ENCODE measurements at places on chromosomes 16 and 17. TPM values are rescaled to one million over a fixed set of nuclear protein-coding genes. Genes with fewer than 3 reads are reported as not detected.
A peak's percentile ranks its signal among the peaks of the same experiment; 100 is the strongest.

Gene KRT28
- total RNA-seq = not detected

- H3K36me3 ChIP-seq = no peaks in the 10 kb centered on the region
- H3K4me1 ChIP-seq = peaks cover 4% of the 10 kb centered on the region
Observed at GRCh38 chr17:7549401-7550055, 670 bp downstream of the TNFSF12 start.

Gene PYDC1
- not detected for total RNA-seq

DNA sequence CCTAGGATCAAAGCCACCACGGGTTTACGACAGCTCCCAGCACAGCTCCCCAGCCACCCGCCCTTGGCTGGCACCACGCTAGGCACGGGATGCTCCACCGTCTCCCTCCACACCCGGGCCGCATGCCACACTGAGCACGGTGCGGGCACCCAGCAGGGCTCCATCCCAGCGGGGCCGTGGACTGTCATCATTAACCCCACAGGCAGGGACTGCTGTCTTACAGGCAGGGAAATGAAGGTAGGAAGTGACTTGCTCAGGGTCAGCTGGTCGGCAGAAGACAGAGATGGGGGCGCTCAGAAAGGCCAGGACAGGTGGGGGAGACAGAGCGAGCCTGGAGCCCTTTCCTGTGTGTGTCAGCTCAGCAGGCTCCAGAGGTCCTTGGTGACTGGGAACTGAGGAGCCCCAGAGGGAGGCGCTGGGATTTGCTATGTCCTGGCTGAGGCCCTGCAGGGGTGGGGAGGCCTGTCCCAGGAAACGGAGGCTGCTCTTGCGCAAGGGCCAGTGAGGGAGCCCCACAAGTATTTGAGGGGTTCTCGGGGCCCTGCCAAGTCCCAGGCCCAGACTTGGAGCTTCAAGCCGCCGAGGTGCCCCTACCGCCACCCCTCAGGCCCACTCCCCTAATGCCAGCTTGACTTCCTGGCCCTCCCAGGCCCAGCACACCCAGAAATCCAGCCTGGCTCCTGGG, 3.2 kb downstream of the UBALD1 start:
- DNase-seq = peak; percentile 19

Gene RPL23
- 1,552 TPM for total RNA-seq

Gene MT4
- total RNA-seq = not detected

- no peak overlapping the region for H3K27ac ChIP-seq
- no peak for DNase-seq
- H3K4me3 ChIP-seq = no peak overlapping the region
- no peaks in the 10 kb centered on the region for H3K4me1 ChIP-seq
Observed at GRCh38 chr17:49925921-49926320, 43.1 kb upstream of the DLX4 start.

GRCh38 chr17:37060928-37061327, 112.2 kb downstream of the AATF start:
- no peak overlapping the region for H3K27ac ChIP-seq
- no peaks in the 10 kb centered on the region for H3K36me3 ChIP-seq
- H3K27me3 ChIP-seq = peaks cover 9% of the 10 kb centered on the region

Gene XPO6
- total RNA-seq = 134 TPM

GRCh38 chr16:28317040-28317880, 24.9 kb downstream of the SBK1 start:
- H3K4me3 ChIP-seq = no peak overlapping the region
- no peak overlapping the region for H3K27ac ChIP-seq
- peak; percentile 37 for DNase-seq
- no peaks in the 10 kb centered on the region for H3K36me3 ChIP-seq
- H3K4me1 ChIP-seq = no peaks in the 10 kb centered on the region

Gene KCNH6
- not detected for total RNA-seq

DNA sequence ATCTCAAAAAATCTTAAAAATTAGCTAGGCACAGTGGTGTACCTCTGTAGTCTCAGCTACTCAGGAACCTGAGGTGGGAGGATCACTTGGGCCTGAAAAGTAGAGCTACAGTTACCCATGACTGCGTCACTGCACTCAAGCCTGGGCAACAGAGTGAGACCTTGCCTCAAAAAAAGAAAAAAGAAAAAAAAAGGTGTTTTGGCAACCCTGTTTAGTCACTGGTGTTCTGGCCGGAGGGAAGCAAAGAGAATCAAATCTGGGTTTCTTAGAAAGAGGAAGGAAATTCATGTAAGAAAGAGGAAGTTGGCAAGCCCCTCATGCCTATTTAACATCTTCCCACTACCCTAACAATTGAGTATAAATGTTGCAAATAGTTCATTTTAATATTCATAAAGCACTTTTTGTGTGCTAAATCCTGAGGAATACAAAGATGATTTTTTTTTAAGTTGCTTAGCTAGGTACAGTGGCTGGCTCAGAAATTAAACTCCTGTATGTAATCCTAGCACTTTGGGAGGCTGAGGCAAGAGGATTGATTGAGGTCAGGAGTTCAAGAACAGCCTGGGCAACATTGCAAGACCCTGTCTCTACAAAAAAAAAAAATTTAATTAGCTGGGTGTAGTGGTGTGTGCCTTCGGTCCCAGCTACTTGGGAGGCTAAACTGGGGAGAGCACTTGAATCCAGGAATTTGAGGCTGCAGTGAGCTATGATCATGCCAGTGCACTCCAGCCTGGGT, 6.5 kb upstream of the USP32 start:
- no peaks in the 10 kb centered on the region for H3K4me1 ChIP-seq
- no peak overlapping the region for H3K27ac ChIP-seq
- H3K36me3 ChIP-seq = no peaks in the 10 kb centered on the region
- no peak overlapping the region for H3K4me3 ChIP-seq
- H3K27me3 ChIP-seq = no peaks in the 10 kb centered on the region
- no peak for DNase-seq

DNA sequence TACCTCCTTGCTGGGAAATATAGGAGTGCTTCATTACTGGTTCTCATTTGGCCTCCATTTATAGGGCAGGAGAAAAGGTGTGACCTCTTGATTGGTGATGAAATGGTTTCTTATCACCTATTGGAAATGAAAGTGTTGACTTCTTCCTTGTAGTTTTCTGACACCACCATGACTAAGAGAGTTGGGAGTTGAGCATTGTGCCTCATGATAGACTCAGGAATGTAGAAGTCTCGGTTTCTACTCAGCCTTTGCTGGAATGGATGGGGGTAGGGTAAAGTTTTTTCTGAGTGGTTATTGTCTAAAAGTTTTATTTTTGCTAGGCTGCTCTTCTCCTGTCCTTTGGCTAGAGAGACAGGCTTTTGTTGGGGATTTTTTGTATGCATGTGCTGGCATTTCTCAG, 117.4 kb downstream of the PHKB start:
- H3K36me3 ChIP-seq = no peaks in the 10 kb centered on the region
- H3K4me3 ChIP-seq = no peak overlapping the region
- no peaks in the 10 kb centered on the region for H3K27me3 ChIP-seq

DNA sequence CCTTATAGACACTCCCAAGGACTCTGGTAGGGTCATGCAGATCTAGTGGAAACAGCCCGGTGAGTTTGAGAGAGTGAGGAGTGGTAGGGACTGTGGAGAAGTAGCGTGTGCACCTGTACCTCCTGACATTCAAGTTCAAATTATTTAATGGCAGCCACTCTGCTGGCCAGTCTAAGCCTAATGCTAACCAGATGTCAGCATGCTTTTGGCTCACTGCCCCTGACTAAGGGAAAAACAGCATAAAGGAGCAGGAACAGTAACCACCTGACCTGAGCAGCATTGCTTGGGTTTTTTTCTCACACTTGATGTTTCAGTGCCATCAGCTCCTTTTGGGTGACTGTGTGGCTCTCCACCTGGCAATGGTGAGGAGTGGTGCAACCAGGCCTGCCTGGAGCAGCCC, 23.8 kb upstream of the SLC12A3 start:
- H3K36me3 ChIP-seq = peaks cover 10% of the 10 kb centered on the region
- no peak overlapping the region for H3K4me3 ChIP-seq
- DNase-seq = peak; percentile 29
- H3K4me1 ChIP-seq = peaks cover 3% of the 10 kb centered on the region
- no peak overlapping the region for H3K27ac ChIP-seq
- no peaks in the 10 kb centered on the region for H3K27me3 ChIP-seq

Gene CAVIN1
- 372 TPM for total RNA-seq

Gene HOXB13
- total RNA-seq = not detected

DNA sequence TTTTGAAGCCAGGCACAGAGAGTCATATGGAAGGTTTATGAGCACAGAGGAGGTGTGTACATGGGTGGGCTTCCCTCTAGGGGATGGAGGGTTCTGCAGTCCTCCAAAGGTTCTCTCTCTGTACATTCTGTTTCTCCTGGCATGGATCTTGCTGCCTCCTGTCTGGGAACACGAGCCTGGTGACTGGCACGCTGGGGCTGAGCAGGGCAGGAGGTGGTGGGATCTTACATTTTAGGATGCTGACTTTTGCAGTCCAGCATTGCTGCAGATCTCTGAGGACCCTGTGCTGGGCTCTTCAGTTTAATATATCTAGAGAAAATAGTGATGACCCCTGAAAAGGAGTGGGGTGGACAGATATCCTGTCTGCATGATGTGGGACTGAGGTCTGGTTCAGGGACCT, 23.0 kb downstream of the FOXL1 start:
- H3K4me3 ChIP-seq = no peak overlapping the region
- DNase-seq = no peak
- H3K27me3 ChIP-seq = no peaks in the 10 kb centered on the region
- H3K4me1 ChIP-seq = peaks cover 2% of the 10 kb centered on the region

Gene SLFN14
- not detected for total RNA-seq

Gene KRT25
- not detected for total RNA-seq

Gene CDRT15L2
- not detected for total RNA-seq

GRCh38 chr17:42118545-42118944, 2.6 kb downstream of the KAT2A start:
- H3K36me3 ChIP-seq = peaks cover 21% of the 10 kb centered on the region
- no peak for DNase-seq
- no peak overlapping the region for H3K4me3 ChIP-seq
- H3K27ac ChIP-seq = no peak overlapping the region
- H3K4me1 ChIP-seq = peaks cover 8% of the 10 kb centered on the region

DNA sequence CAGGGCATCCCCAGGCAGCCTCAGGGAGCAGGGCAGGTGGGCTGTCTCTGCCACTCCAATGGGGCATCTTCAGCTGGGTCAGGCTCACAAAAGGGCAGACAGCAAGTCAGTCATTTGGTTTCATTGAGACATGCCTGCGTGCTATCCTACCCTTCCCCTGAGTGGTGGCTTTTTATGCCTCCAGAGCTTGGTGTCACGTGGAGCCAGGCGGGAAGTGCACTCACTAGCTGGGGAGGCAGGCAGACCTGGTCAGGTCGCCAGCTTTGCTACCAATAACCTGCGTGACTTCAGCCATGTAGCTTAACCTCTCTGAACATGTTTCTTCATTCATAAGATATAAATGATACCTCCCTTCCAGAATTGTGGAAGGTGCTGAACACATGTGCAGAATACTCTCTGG, 415.0 kb downstream of the SOX9 start:
- no peaks in the 10 kb centered on the region for H3K36me3 ChIP-seq
- no peak overlapping the region for H3K4me3 ChIP-seq
- H3K27me3 ChIP-seq = no peaks in the 10 kb centered on the region
- no peak for DNase-seq

- H3K27me3 ChIP-seq = no peaks in the 10 kb centered on the region
- no peak for DNase-seq
- H3K4me3 ChIP-seq = no peak overlapping the region
Observed at GRCh38 chr17:64749306-64749705, 87.2 kb upstream of the SMURF2 start.

- no peak overlapping the region for H3K4me3 ChIP-seq
- H3K4me1 ChIP-seq = no peaks in the 10 kb centered on the region
- no peak overlapping the region for H3K27ac ChIP-seq
- H3K36me3 ChIP-seq = peaks cover 25% of the 10 kb centered on the region
- no peak for DNase-seq
Observed at GRCh38 chr17:2695961-2696760, 15.4 kb downstream of the CLUH start.

Gene TCAP
- 0.26 TPM for total RNA-seq

Gene TBC1D3I
- total RNA-seq = 0.51 TPM

DNA sequence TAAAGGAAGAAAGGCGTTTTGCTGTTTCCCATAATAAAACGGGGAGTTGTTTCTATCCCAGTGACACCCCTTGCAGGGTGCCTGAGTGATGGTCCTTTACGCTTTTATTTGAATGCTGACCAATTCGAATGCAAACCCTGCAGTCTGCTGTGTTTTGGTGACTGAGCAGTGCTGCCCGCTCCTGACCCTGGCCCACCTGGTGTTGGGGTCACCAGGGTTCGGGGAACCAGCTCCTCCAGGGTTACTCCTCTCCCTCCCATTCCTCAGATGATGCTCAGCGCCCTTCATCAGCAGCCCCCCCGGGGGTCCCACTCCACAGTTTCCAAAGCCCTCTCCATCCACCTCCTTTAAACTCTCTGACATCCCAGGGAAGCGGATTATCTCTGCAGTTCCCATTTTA, 6.0 kb downstream of the CA4 start:
- no peaks in the 10 kb centered on the region for H3K4me1 ChIP-seq
- DNase-seq = no peak
- no peak overlapping the region for H3K4me3 ChIP-seq
- peaks cover 27% of the 10 kb centered on the region for H3K27me3 ChIP-seq

GRCh38 chr17:13576661-13577526, 24.8 kb downstream of the HS3ST3A1 start:
- no peak overlapping the region for H3K27ac ChIP-seq
- no peak overlapping the region for H3K4me3 ChIP-seq
- DNase-seq = no peak
- H3K4me1 ChIP-seq = peaks cover 6% of the 10 kb centered on the region

- H3K27ac ChIP-seq = no peak overlapping the region
- no peaks in the 10 kb centered on the region for H3K27me3 ChIP-seq
- H3K4me1 ChIP-seq = no peaks in the 10 kb centered on the region
- H3K4me3 ChIP-seq = no peak overlapping the region
- H3K36me3 ChIP-seq = no peaks in the 10 kb centered on the region
Observed at GRCh38 chr16:21070564-21070963, 80.1 kb downstream of the DNAH3 start.

- no peak overlapping the region for H3K4me3 ChIP-seq
- H3K27ac ChIP-seq = no peak overlapping the region
- DNase-seq = no peak
- no peaks in the 10 kb centered on the region for H3K27me3 ChIP-seq
Observed at GRCh38 chr16:7137560-7138330, 194.9 kb upstream of the RBFOX1 start.

All from fibroblast of lung (primary cell).